ENCODE measurements at places on chromosomes 2 and 18.

- DNase-seq, result no peak
Observed at GRCh38 chr2:228655331-228655730, 473.8 kb upstream of the SPHKAP start.

DNA sequence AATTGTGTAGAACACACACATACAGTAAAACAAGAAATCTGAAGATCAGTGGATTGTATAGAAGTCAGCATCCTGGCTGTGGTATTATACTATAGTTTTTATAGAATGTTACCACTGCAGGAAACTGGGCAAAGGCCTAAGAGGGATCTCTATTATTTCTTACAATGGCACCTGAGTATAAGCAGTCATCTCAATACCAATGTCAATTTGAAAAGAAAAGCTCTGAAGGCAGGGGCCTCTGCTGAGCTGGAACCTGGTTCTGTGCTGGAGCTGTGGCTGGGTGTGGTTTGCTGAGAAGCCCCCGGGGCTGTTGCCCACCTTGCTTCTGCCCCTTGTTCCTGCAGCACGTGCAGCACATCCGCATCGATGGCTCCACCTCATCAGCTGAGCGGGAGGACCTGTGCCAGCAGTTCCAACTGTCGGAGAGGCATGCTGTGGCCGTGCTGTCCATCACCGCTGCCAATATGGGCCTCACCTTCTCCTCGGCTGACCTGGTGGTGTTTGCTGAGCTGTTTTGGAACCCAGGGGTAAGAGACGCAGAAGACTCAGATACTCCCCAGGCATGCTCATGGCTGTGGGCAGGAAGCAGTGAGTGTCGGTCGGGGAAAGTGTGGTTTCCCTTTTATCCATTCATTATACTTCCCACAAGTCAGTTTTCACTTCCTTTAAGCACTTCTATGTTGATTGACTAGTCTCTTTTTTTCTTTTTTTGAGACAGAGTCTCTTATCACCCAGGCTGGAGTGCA lies 23.5 kb upstream of the RPL37A start:
- DNase-seq, result no peak

DNA sequence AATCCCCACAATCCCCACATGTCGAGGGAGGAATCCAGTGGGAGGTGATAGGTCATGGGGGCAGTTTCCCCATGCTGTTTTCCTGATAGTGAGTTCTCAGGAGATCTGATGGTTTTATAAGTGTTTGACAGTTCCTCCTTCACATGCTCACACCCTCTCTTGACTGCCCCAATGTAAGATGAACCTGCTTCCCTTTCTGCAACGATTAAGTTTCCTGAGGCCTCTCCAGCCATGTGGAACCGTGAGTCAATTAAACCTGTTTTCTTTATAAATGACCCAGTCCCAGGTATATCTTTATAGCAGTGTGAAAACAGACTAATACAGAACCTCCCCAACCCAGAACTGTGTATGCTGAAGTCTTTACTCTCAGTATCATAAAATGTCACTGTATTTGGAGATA lies 289.5 kb upstream of the MMADHC start:
- no peak for DNase-seq

GRCh38 chr2:239294571-239295054 lies 106.2 kb downstream of the HDAC4 start:
- DNase-seq, result no peak
